ENCODE measurements at places on chromosomes 2 and 18.

GRCh38 chr2:211077216-211077767 is 520.9 kb downstream of the CPS1 start:
- no peak for DNase-seq

DNA sequence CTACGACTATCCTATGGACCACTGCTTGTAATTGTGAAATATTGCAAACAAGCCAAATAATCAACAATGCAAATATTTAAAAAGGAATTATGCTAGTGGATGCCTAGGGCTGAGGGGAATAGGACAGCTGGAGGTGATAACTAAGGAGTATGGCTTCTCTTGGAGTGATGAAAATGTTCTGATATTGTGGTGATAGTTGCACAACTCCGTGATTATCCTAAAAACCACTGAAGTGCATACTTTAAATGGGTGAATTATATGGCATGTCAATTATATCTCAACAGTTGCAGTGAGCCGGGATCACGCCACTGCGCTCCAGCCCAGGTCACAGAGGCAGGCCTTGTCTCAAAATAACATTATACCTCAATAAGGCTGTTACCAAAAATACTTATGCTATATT is 125.1 kb upstream of the SH3BP4 start:
- no peak for DNase-seq

- DNase-seq, result no peak
These were observed 47.9 kb downstream of the SOX11 start for GRCh38 chr2:5740053-5740452.

- no peak for DNase-seq
These were observed 38.6 kb upstream of the CHST9 start for GRCh38 chr18:27223526-27224291.

DNA sequence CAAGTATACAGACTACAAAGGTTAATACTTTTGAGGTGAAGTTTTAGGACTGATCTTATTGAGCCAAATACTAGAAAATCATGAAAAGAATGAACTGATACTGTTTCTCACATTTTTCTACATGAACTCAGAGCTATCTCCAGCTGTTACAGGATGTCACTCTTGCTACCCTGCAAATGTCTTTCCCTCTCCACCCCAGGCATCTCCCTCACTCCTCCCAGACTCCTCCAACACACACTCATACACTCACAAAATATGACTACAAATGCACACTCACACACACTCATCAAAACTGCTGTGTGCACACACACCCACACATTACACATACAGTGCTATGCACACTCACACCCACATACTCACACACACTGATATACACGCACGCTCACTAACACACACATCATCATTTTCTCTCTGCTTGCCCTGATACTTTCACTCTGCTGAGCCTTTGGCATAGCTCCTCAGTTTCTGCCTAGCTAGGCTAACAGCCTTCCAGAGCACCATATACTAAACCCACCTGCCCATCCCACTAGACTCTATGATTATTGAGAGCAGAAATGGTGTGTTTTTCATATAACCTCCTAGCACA is 273.3 kb downstream of the CD226 start:
- no peak for DNase-seq

- no peak for DNase-seq
These were observed 75.4 kb downstream of the KLF7 start for GRCh38 chr2:207090389-207090788.

GRCh38 chr2:241272303-241273209 is 42.9 kb downstream of the HDLBP start:
- no peak for DNase-seq

DNA sequence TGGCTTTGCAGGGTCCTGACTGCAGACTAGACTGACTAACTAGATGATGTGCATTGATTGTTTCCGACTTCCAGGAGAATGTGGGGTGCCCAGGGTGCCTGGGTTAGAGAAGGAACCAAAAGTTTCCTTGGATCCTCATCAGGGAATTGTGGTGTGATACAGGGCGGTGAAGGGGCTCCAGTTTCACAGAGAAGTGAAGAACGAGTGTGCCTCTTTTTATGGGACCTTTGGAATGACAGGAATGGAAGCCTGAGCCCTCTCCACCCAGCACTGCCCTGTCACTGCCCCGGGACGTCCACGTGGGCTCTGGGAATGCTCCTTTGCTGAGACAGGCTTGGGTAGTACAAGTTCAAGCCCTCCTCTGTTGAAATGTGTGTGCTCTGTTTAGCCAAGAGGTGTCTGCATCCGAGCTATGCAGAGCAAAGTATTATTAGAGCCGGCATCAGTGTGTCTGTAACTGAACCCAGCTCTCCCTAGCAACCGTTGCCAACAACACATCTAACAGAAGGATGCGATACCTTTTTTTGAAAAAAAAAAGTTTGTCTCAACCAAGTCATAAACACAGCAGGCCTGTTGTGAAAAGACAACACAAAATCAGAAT is 183.6 kb downstream of the SMAD7 start:
- no peak for DNase-seq

DNA sequence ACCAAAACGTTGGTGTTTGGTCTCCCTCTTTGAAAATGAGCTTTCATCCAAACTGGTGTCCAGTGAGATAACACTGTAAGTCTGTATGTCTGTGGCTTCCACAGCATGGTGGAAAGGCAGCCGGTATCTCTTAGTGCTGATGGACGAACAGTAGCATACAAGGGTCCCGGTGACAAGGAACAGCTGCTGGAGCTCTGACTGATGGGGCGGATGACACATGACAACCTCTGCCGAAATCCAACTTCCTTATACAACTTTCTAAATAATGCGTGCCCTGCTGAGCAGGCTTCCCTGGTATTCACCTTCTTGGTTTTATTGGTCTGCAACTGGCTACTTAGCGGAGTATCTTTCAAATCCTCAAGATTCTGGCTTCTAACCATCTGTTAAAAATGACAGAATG is 216.2 kb downstream of the SRBD1 start:
- no peak for DNase-seq

GRCh38 chr2:239903210-239903609 is 121.9 kb downstream of the NDUFA10 start:
- DNase-seq, result no peak

GRCh38 chr2:28991021-28991420 is 9.9 kb downstream of the TOGARAM2 start:
- no peak for DNase-seq

DNA sequence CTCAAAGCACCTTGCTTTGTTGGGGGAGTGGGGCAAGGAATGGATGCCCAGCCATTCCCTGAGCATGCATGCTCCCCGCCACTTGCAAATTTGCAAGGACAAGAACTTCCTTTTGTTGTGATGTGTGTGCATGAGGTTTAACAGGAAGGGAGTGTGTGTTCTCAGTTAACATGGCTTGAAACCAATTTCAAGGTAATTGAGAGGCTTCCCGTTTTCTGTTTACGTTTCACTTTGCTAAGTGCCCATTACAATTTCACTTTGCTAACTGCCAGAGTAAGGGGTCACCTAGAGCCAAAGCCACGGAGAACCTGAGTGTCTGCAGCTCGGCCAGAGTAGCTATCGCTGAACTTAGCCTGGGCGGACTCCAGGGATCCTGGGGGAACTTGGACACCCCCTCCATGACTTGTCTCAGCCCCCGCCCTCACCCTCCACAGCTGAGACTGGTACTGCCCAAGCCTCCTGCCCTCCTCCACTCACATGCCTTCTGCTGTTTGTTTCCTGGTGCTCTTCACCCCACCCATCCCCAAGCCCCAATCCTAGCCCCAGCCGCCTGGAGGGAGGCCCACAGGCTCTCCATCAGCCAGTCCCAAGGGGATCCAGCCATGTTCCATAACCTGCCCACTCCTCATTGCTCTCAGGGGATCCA is 53.6 kb upstream of the LAPTM4A start:
- no peak for DNase-seq

- DNase-seq, result no peak
These were observed 77.3 kb downstream of the LPIN2 start for GRCh38 chr18:2935438-2936192.

DNA sequence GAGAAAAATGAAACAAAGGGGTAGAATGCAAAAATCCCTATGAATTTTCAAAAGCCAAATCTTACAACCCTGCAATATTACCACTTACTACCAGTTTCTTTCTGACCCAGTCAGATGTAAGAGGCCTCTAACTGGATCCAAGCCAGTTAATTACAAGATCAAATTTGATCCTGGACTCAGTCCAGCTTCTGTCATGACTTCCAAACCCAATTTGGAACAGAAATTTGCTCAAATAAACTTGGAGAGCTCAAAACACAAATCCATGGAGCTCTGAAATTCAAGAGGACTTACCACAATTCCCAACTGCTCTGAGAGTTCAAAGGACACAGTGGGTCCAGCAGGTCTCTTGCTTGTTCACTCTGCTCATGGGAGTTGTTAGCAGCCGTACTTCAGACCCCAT is 1271.7 kb upstream of the SLC39A10 start:
- DNase-seq, result no peak

- DNase-seq, result no peak
These were observed 344.7 kb upstream of the TCF4 start for GRCh38 chr18:55932675-55933074.

DNA sequence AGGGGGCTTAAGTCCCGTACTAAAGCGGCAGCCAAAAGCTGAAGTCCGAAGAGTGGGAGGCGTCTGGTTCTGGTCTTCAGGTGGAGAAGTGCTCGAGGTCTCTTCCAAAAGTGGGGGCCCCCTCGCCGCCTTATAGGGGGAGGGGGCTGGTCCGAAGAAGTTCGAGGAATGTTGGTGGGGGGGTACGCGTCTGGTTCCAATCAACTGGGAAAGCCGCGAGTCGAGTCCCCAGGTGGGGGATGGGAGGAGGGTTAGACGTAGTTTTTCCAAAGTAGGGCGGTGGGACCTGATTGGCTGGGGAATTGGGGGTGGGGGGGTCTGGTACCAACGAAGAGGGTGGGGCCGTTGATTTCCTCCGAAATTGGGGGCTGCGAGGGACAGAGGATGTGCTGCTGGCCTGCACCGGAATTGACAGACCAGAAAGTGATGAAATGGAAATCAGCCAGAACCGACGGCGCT is 594 bp downstream of the ITM2C start:
- DNase-seq, result no peak

DNA sequence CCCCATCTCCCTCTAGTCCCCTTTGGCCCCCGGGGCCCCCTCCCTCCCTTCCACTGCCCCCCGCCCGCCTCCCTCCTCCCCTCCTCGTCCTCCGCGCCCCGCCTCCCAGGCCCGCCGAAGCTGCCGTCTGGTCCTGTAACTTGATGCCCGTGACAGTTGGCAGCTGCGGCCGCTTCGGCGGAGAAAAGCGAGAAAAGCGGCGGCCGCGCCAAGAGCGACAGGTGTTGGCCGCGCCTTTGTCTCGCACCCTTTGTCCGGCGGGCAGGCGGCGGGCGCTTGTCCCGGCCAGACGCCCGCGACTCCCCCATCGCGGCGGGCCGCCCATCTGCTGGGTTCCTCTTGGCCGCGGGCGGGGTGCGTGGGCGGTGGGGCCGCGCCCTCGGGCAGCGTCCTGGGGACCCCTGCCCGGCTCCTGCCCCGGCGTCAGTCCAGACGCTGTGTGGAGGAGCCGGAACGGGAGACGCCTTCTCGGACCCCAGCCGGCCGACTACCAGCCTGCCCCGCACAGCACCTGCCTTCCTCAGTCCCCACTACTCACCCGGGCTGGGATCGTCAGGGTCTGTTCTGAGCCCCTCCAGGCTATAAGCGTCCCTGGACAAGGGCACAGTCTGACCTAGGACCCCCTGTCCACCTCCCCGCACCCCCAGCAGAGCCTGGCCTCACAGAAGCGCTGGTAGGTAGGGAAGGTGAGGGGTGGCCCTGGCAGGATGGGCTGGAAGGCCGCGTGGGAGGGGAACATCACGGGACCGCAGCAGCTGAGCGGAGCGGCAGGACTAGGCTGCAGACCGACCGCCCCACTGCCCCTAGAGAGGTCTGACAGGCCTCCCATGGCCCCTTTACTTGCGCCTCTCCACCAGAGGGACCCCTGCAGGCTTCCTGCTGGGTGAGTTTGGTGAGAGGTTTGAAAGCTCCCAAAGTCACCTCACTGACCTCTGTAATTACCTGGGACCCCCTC is 1.2 kb upstream of the HES6 start:
- no peak for DNase-seq

DNA sequence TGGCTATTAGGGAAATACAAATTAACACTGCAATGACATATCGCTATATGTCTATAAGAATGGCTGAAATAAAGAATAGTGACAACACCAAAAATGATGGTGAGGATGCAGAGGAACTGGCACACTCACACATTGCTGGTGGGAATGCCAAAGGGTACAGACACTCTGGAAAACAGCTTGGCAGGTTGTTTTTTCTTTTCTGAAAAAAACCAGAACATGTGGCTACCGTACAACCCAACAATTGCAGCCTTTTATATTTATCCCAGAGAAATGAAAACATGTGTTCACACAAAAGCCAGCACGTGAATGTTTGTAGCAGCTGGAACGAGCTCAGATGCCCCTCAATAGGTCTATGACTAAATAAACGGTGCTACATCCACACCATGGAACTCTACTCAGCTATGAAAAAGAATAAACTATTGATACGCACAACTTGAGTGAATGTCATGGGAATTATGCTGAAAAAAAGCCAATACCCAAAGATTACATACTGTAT is 45.9 kb downstream of the KCNE4 start:
- DNase-seq, result no peak

GRCh38 chr2:18502142-18502541 is 58.3 kb downstream of the RDH14 start:
- DNase-seq, result no peak

- DNase-seq, result no peak
These were observed 293.8 kb upstream of the SLC14A2 start for GRCh38 chr18:45321520-45321919.

- DNase-seq, result no peak
These were observed 144.6 kb downstream of the AKAIN1 start for GRCh38 chr18:5052491-5052890.

DNA sequence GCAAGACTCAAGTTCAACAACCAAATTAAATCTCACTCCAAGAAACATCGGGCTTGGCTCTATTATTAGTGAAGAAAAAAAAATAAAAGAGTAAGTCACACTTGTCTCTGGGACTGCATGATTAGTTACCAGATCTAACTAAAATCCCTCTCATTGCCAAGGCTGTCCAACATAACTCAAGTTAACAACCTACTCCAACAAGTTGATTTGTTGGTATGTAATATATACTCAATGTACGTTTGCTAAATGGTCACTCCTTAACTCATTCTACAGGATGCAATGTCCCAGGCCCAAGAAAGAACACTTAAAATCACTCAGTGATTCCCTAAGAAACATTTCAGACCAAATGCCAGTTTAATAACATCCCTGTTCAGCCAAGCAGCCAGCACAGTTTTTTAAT is 95.1 kb downstream of the DYM start:
- no peak for DNase-seq

- no peak for DNase-seq
These were observed 56.2 kb downstream of the ITSN2 start for GRCh38 chr2:24304098-24304497.

DNA sequence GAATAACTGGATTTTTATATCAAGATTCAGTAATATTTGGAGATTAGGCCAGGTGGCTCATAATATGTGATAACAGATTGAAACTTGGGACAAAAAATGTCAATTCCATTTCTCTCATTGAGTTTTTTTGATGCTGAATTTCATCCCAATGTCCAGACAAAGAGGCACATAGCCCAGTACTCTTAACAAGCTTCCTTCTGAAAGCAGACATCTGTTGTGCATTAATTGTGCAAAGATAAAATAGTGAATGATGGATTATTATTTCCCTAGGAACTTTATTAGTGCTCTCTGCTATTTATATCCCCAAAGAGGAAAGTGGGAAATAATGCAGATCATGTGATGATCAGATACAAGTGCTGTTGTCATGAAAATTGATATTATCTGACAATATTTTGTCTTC is 234.1 kb downstream of the CCDC102B start:
- no peak for DNase-seq

Data from stimulated activated CD4-positive, alpha-beta T cell treated with anti-CD3 and anti-CD28 coated beads, Interleukin-12 subunit alpha, Interleukin-12 subunit beta, amount 100 ng/mL, for 48 hours (primary cell).